ENCODE measurements at places on chromosomes 1 and 21.

GRCh38 chr1:11187494-11187893 is 1.7 kb upstream of the ANGPTL7 start:
- DNase-seq = no peak

- DNase-seq = no peak
Measured at GRCh38 chr1:22600071-22600816, 36.2 kb upstream of the C1QA start.

DNA sequence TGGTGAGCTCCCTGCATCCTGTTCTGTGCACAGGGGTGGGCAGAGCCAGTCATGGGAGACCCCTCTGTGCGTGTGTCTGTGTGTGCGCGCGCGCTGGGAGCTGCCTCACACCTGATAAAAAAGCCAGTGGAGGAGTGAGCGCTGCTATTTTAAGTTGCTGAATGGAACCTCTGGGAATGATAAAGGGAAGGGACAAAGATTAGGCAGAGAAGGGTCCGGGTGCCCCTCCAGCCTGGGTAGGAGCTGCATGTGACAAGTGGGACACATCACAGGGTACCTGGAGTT is 847 bp downstream of the ADORA1 start:
- no peak for DNase-seq

- no peak for DNase-seq
Measured at GRCh38 chr1:95069710-95070093, 3.0 kb downstream of the ALG14 start.

GRCh38 chr1:115308969-115309368 is 29.1 kb downstream of the NGF start:
- no peak for DNase-seq

DNA sequence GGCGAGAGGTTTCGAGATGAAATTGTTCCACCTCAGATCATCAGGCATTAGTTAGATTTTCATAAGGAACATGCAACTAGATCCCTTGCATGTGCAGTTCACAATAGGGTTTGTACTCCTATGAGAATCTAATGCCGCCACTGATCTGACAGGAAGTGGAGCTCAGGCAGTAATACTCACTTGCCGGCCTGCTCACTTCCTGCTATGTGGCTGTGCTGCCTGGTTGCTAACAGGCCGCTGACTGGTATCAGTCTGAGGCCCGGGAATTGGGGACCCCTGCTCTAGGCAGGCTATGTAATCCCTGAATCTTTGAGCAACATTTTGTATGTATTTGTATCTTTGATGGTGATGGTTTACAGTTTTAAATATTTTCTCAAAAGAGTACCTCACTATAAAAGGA is 32.5 kb downstream of the XKR8 start:
- DNase-seq = no peak

Measured in Caki2 (cell line).